Fibroblast of lung (primary cell): ENCODE measurements at places on chromosomes 6 and 20.

DNA sequence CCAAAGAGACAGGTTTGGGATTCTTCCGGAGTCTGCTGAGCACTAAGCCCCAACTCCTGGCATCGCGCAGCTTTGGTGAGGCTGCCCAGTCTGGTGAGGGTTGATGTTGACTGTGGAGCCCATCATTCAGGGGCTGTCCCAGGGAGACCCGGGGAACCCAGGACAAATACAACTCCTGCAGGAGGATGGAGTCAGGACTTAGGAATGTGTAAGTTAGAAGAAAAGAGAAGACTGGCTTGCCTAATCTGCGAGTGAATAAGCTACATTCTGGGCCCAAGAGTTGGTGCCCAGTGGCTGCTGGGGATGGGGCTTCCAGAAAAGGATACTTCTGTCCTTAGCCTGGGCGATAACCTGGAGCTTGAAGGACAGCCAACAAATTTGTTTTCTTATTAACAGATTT lies 47.9 kb downstream of the STK35 start:
- DNase-seq = peak; percentile 14

DNA sequence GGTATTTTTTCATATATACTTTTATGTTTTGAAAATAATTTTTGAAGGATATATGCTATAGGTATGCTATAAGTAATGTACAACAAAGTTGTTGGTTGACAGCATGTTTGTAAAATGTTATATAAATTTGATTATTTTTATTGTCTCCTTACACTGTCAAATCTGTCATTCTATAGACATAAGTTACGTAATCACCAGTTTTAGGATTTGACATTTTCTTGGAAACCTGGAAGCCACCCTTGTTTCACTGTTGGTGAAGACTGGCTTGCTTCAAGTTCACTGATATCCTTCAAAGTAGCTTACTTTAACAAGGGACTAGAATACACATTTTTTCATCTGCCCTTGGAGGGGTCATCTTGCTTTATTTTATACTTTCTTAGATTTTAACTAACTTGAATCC lies 1288.6 kb upstream of the EYS start:
- no peak for DNase-seq

GRCh38 chr6:3594201-3594600 lies 137.4 kb upstream of the SLC22A23 start:
- DNase-seq = no peak

- peak; percentile 69 for DNase-seq
Measured at GRCh38 chr6:125586074-125586473, 163.4 kb upstream of the HEY2 start.

DNA sequence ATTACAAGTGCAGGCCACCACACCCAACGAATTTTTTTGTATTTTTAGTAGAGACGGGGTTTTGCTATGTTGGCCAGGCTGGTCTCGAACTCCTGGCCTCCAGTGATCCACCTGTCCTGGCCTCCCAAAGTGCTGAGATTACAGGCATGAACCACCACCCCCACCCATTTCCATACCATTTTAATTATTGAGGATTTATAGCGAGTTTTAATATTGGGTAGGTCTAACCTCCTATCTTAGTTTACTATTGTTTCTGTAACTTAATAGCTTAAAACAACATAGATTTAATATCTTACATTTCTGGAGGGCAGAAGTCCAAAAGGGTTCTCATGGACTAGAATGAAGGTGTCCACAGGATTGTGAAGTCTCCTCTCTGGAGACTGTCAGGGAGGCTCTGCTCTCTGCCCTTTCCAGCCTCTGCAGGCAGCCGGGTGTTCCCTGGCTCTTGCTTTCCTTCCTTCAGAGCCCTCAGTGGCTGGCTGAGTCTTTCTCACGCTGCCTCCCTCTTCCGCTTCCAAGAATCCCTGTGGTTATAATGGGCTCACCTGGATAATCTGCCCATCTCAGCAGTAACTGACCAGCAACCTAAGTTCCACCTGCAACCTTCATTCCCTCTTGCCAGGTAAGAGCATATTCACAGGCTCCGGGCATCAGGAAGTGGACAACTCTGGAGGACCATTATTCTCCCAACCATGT lies 18.6 kb upstream of the BCAS4 start:
- DNase-seq = no peak

GRCh38 chr20:49545572-49545971 lies 22.4 kb downstream of the PTGIS start:
- DNase-seq = no peak

- DNase-seq = peak; percentile 95
Measured at GRCh38 chr6:55040102-55040848, 134.0 kb upstream of the HCRTR2 start.

DNA sequence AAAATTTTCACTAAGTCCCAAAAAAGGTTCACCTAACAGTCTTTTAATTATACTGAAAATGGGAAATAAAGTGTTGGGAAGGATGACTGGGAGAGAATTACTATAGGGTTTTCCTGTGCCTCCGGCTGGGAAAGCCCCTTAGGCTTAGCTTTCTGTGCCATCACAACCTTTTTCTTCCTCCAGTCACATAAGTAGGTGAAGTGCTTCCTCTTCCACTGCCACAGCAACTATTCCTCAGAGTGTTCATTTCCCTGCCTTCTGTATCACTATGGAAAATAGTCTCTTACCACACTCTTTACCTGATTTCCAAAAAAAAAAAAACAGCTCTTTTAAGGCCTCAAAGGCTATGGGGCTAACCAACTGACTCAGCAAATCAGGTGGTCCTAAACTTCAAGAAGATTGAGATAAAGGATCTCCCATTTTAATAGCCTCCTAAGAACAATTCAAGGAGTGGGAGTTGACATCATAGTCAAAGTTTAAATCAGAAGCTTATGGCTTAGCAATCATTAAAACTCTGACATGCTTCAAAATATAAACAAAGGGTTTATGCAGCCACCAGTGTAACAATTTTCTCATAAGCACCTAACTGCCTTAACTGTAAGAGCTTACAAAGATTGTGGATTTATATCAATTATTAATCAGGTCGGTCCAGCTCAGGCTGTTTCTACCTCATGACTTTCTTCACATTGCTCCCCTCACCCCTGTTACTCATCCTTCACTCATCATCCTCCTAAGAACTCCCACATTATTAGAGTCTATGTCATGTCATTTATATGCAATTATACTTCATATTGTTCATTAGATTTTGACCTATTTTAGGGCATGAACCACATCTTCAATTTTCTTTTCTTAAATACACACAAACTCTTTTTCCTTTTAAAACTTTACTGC lies 95.3 kb downstream of the RNGTT start:
- DNase-seq = peak; percentile 72

- peak; percentile 84 for DNase-seq
Measured at GRCh38 chr20:11457488-11457887, 460.2 kb upstream of the BTBD3 start.

- no peak for DNase-seq
Measured at GRCh38 chr6:62286470-62286843, 432 bp upstream of the KHDRBS2 start.

GRCh38 chr6:219641-220198 lies 72.6 kb upstream of the DUSP22 start:
- peak; percentile 62 for DNase-seq
